ENCODE measurements at places on chromosomes 1 and 21.

DNA sequence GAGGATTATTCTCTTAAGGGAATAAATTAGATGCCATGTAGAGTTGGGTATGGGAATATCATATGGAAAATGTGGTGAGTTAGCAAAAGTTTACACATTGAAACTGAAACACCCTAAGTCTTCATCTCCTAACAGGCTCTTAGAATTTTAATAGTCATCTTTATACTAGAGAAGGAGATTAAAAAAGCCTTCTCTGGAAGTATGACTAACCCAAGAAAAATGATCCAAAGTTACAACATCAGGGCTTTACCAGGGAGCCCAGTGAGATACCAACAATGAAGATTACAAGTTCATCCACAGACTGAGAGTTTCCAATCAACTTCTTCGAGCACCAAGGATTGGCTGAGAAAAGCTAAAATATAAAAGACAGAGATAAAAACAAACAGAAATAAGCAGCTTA, 70.0 kb upstream of the KIAA0040 start:
- no peak for DNase-seq

- no peak for DNase-seq
Measured at GRCh38 chr21:44079846-44080245, 27.4 kb upstream of the PWP2 start.

- no peak for DNase-seq
Measured at GRCh38 chr1:153539395-153540093, 1.2 kb downstream of the S100A5 start.

DNA sequence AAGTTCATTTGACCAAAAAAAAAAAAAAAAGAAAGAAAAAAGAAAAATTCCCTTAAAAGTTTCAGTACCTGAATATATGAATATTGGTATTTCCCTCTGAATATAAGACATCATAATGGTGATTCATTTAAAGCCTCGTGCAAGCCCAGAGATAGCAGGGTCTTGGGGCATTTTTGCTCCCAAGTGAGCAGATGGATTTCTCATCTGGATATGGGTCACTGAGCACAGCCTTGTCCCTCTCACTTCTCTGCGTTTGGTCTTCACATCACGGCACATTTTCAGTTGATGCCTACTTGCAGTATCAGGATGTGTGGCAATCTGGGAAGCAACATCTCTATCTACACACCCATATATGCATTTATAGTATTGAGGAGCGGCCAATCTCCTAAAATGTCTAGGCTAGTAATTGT, 12.7 kb downstream of the CD58 start:
- no peak for DNase-seq

DNA sequence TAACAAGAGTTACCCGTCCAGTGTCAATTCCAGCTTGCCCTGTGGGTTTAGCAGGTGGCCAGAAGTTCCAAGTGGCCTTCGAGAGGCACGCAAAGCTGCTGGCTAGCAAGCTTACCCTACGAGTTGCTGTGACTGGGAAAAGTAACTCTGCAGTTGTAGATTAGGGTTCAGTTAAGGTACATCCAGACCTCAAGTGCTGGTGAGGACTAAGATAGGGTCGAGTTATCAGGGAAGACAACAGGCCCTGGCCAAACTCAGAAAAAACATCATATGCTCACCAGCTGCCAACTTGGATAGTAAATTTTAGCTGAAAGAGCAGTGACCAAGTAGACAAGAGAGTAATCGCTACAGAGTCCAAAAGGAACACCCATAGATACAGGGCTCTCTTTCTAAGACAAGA, 27.7 kb upstream of the LRRC7 start:
- no peak for DNase-seq

DNA sequence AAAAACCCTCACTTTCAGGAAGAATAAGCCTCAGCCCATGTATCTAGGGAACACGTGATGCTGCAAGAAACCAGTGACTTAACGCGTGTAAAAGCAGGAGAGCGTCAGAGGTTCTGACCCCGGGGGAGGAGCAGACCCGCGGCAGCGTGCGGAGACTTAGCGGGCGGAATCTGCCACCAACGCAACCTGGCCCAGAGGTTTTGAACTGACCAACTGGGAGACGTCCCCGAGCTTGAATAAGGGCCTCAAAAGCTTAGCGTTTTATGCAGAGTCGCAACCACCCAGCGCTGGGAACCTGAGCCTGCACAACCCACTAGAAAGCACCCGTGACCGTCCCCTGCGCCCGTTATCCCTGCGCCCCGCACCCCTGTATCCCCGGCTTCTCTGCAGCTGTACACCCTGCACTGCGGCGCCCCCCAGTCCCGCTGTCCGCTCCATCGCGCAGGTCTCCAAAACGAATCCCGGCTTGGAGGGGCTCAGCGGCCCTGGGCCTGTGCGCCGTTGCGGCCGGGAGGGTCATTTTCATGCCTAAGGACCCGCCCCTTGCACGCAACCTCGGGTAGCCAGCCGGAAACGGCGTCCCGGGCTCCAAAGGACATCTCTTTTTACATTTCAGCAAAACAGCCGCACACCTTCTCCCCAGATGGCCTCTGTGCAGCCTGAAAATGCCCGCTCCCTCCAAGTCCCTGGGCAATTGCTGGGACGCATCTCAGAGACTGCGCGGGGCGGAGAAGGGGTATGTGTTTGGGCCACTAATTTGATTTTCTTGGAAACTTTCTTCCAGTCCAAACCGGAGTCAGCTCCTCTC, 29.4 kb upstream of the TRIM17 start:
- DNase-seq: peak; percentile 35

DNA sequence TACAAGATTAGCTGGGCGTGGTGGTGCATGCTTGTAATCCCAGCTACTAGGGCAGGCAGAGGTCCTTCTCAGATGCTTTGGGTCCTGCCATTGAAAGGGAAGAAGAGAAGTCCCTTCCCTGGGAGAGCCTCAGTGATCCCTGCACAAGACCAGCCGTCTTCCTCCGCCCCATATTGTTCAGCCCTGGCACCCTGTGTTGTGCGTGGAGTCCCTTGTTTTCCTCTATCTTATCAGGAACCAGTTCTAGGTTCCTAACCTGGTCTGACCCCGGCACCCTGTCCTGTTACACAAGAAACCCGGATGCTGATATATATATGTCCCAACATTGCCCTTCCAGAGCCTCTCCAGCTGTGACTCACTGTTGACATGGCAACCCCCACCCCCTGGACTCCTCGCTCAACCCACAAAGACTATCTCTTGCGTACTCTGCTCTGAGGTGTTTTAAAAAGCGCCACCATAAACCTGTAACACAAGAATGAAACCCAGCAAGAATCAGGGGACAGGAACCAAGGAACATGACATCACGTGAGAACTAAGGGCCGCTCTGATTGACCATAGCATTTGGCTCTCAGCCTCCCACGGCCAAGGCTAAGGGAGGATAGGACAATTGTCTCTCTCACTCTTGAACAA, 4.8 kb downstream of the MX2 start:
- no peak for DNase-seq

DNA sequence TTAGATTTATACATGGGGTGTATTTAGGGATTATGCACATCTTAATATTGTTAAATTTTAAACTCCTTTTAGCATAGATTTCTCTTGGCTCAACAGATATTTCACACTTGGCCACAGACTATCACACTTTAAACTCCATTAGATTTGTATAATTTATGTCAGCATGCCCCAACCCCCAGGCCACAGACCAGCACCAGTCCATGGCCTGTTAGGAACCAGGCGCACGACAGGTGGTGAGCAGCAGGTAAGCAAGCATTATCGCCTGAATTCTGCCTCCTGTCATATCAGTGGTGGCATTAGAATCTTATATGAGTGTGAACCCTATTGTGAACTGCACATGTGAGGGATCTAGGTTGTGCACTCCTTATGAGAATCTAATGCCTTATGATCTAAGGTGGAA, 34.8 kb downstream of the SUCO start:
- no peak for DNase-seq

GRCh38 chr1:57082711-57083439, 117.1 kb upstream of the C8B start:
- DNase-seq: no peak

- no peak for DNase-seq
Measured at GRCh38 chr1:227325156-227325555, 6.9 kb upstream of the CDC42BPA start.
